CD4-positive, alpha-beta T cell treated with Interleukin-2 at 100 ng/mL for 4 hours (primary cell): ENCODE measurements at places on chromosomes 11 and 22.
A peak's percentile ranks its signal among the peaks of the same experiment; 100 is the strongest.

- no peak for DNase-seq
Observed at GRCh38 chr11:19093976-19094375, 23.0 kb upstream of the ZDHHC13 start.

- no peak for DNase-seq
Observed at GRCh38 chr11:125326126-125326525, 161.6 kb downstream of the PKNOX2 start.

GRCh38 chr11:76557466-76557865 lies 112.6 kb downstream of the EMSY start:
- DNase-seq, result no peak

- DNase-seq, result peak; percentile 6
Observed at GRCh38 chr11:10581481-10582019, 13.1 kb upstream of the LYVE1 start.

DNA sequence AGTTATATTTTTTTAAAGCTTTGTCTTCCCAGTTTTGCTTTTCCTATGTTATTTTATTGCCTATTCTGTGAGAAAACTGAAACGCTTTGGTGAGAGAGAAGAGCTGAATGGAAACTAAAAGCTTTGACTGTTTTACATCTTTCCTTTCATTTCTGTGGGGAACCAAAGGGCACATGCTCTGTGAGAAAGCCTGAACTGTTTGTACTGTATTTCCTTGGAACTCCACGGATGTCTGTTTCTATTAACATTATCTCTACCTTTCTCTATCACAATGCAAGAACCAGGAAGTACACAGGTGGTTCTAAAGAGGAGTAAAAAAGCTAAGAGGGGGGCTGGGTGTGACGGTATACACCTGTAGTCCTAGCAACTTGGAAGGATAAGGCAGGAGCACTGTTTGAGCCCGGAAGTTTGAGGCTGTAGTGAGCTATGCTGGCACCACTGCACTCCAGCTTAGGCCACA lies 43.8 kb downstream of the CELF1 start:
- no peak for DNase-seq

DNA sequence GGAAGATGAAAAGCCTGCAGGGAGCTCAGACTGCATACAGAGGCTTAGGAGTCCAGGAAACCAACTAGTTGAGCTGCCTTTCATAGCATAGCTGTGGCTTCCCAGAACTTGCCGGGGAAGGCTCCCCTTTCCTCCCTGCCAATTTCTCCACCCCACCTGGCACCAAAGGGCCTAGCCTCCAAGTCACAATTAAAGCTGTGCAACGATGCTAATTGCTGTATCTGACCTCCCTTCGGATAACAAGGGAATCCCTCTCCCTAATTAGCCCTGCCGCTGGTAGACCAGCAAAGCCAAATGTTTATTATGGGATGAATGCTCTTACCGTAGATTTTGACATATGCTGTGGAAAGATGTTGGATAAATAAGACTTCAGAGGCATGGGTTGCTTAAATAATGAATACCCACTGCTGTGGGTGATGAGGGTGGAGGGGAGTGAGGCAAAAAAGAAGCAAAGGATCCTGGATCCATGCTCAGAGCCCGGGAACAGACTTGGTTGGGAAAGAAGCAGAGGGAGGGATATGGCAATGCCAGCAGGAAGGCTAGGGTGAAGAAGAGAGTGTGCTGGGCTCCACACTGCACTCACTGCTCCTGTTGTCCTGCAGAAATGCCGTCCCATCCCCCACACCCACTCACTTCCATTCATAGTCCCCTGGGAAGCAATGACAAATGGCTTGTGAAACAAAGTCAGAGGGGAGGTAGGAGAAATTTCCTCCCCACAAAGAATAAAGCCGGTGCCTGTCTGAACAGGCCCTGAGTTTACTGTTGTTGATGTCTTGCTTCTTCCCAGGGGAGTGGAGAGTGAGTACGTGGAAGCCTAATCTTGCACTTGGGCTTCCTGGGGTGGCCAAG lies 608.1 kb upstream of the CADM1 start:
- DNase-seq, result no peak

DNA sequence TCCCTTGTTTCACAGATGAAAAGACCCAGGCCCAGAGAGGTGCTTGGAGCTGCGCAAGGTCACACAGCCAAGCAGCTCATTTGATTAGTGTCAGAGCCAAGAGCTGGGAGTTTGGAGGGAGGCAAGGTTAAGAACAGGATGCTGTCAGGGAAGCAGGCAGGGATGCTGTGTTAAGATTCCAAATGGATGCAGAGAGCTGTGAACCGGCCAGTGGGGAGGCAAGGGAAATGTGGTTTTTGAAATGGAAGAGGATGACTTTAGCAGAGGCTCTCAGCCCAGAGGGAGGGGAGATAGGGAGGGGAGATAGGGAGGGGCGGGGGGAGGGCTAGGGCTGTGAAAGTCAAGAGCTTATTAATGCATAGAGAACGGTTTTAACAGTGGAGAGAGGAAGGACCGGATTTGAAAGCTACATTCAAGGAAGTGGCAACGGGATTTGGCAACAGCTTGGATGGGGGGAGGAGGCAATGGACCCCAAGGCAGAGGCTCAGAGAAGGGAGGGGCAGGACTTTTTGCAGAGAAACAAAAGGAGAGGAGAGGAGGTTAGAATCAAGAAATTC lies 13.0 kb downstream of the RTN4RL2 start:
- no peak for DNase-seq

- no peak for DNase-seq
Observed at GRCh38 chr11:130876100-130876499, 40.2 kb downstream of the SNX19 start.
